Kidney epithelial cell (primary cell): ENCODE measurements at places on chromosomes 3 and 15. TPM values are rescaled to one million over a fixed set of nuclear protein-coding genes. Genes with fewer than 3 reads are reported as not detected.

DNA sequence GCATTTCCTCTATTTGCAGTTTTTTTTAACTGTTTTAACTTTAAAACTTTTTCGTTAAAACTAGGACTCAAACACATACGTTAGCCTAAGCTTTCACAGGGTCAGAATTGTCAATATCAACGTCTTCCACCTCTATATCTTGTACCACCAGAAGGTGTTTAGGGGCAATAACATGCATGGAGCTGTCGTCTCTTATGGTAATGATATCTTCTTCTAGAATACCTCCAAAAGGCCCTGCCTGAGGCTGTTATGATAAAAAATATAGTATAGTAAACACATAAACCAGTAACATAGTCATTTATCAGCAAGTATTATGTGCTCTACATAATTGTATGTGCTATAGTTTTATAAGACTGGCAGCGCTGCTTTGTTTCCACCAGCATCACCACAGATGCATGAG is 76.3 kb upstream of the MLF1 start:
- no peak for DNase-seq

DNA sequence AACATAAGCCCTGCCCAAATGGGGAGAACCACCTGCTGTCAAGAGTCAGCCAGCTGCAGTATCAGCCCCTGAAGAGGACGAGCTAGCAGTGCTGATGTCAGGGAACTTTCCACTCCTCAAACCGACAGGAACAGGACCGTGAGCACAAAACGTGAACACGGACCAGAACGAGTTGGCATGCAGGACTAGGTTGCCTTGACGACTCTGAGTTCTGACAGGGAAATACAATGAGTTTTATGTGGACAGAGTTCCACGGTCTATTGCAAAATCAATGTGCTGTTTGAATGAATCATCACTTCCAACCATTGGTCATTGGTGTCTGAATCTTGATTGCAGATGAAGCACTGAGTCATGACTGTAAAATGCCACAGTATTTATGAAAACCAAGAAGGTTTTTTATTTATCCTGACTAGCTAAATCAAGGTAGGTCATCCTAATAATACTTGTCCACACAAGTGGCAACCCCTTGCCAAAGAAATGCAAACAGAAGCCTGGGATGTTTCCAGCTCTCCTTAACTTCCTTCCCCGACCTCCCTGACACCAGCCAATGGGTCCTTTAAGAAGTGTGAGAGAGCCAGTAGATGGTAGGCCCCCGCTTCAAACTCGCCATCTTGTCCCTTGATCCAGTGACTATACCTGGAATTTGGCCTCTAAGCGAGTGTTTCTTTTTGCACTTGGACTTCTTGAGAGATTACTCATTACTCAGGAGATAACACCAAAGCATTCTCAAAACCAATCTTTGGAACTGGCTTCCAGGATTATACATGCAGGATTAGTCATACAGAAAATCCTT is 119.6 kb downstream of the ASB7 start:
- peak; percentile 100 for DNase-seq

- DNase-seq, result no peak
Measured at GRCh38 chr3:25338158-25338725, 89.8 kb upstream of the RARB start.

- DNase-seq, result peak; percentile 37
Measured at GRCh38 chr3:150384296-150385212, 23.5 kb upstream of the TSC22D2 start.

- no peak for DNase-seq
Measured at GRCh38 chr15:77180270-77180669, 109.4 kb upstream of the TSPAN3 start.

DNA sequence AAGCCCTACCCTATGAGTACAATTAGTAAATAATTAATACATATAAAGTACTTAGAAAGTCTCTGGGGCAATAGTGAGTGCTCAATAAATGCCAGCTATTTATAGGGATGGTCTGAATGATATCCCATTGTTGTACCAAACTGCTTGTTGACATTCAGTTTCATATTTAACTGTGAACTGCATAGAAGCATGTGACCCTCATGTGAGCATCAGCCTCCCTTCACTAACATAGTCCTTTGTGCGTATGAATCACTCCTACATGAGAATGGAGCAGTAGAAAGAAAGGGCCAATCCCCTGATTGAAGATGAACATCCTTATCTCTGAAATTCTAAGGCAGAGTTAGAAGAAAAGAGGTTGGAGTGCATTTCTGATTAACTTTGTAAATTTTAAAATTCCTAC is 68.7 kb upstream of the ATP10A start:
- DNase-seq, result no peak

- no peak for DNase-seq
Measured at GRCh38 chr3:49511639-49512038, 41.6 kb downstream of the DAG1 start.

DNA sequence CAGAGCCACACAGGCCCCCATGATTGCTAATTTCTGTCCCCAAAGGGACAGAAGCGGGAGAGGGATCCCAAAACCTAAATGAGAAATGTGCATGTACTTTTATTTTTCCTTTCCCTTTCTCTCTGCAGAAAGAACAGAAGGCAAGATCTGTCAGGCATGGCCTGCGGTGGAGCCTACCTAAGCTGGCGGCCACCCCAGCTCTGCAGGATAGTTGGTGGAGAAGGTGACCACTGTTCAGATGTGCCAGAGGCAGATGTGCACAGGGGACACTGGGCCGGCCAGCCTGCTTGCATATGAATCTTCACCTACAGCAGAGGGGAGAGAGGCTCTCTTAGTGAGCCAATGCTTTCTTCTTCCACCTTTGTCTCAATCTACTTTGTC is 2.1 kb upstream of the AMOTL2 start:
- no peak for DNase-seq

DNA sequence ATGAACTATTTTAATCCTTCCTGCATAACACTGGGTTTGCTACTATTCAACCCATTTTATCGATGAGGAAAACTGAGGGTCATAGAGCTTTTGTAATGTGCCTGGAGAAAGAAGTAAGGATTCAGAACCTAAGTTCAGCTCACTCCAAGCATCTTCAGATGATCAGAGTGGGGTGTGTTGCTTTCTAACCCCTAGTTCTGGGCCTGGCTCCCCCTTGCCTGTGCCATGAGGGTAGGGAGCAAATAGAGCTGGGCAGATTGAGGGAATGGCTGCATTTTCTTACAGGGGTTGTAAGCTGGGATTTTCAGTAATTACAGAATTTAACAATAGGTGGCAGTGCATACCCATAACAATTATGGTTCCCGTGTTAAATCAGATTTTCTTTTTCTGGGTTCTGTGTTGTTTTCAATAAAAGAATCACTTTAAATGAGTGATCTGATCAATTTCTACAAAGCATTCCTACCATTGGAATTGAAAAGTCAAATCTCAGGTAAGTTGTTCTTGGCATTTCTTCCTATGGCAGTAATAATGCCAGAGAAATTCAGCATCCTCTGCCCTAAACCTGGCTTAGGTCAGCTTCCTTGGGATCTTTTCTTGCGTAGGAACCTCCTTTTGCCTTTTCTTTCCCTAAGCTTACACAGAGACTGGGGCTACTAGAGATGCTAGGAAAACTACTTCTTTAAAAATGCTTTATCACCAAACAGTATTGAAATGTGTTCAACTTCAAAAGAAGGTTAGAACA is 103.8 kb upstream of the IL12A start:
- DNase-seq, result no peak

- no peak for DNase-seq
Measured at GRCh38 chr15:69979783-69980182, 117.9 kb downstream of the TLE3 start.

- no peak for DNase-seq
Measured at GRCh38 chr15:79329171-79329611, 18.3 kb downstream of the TMED3 start.

- no peak for DNase-seq
Measured at GRCh38 chr3:18533039-18533438, 107.9 kb upstream of the SATB1 start.

GRCh38 chr15:76575679-76576078 is 239.1 kb downstream of the ISL2 start:
- no peak for DNase-seq

GRCh38 chr3:72284471-72284870 is 499.5 kb upstream of the PROK2 start:
- no peak for DNase-seq

GRCh38 chr3:6644070-6644929 is 216.6 kb upstream of the GRM7 start:
- no peak for DNase-seq

DNA sequence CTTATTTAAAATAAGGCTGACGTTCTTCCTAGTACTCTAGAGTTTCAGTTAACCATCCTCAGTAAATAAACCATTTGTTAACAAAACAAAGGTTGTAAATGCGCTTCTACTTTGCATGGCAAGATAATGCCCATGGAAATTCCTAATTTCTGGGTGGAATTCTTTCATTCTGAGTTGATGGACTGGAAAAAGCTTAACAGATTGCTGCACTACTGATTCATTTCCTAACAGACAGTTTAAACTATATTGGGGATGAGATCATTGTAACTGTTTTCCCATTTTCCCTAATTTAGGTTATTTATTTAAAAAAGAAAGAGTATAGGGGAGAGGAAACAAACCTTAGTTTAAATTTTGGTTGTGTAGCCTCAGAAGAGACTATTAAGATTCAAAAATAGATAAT is 342.2 kb downstream of the NLGN1 start:
- DNase-seq, result no peak

GRCh38 chr15:72604794-72605193 is 49.7 kb upstream of the GOLGA6B start:
- no peak for DNase-seq

- DNase-seq, result no peak
Measured at GRCh38 chr3:77001062-77001701, 38.7 kb upstream of the ROBO2 start.

GRCh38 chr3:171377859-171378258 is 82.3 kb downstream of the TNIK start:
- no peak for DNase-seq

GRCh38 chr15:63041974-63042876 is at the start of gene TPM1:
Gene TPM1 (plus strand): TSS chr15:63042747. CDS start chr15:63042830, 83 bp downstream.
- peak; percentile 67 for DNase-seq

GRCh38 chr3:105349684-105350387 is 16.9 kb upstream of the ALCAM start:
- no peak for DNase-seq

- DNase-seq, result no peak
Measured at GRCh38 chr3:69755795-69756194, 16.5 kb downstream of the MITF start.

DNA sequence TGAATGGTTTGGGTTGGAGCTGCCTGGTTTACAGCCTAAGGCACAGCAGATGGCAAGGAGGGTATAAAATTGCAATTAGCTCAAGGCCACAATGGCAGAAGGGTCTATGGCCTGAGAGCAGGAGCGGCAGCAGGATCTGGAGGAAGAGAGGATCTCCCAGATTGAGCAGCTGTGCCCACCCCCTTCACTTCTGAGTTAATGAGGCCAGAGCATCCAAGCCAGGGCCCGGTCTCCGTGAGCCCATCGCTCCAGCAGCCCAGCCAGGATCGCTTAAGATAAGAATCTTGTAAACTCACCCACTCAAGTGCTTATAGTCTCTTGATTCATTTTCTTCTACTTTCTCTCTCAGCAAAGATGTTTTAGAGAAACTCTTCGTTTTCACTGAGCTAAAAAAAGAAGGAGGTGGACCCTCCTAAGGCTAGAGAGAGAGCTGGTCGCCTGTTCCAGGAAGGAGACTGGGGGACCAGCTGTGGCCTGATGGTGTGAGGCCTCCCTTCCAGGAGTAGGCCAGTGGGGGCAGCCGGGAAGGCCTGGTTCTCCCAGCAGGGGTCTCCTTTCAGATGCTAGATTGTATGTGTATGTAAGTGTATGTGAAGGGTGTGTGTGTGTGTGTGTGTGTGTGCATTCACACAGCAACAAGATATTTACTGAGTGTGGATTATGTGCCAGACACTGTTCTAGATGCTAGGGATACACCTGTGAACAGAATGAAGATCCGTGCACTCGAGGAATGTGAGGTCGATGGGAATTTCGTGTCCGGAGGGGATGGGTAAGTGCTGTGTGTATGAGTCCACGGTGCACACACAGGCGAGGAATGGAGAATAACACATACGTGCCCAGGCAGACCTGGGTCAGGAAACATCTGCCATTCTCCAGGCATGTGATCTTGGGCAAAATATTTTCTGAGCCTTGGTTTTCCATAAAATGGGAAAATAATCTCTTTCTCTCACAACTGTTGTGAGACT is 18.6 kb downstream of the MAGEF1 start:
- DNase-seq, result no peak

DNA sequence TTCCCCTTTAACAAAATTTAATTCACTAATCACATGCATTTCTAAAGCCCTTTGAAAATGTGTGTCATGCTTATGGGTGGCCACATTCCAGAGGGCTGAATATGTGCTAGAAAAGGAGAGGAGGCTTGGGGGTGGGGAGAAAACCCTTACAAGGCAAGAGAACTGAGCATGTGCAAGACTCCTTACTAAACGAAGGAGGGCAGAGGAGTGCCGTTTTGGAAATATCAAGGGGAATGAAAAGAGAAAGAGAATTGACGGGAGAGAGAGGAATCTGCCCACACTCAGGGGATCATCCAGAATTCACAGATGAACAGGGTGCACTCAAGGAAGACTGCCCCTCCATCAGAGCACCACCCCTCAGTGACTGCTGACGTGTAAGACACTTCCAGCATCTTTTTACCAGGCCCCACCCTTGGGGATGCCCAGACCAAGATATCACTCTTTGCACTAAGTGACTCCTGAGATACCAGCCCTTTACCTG is 37.9 kb upstream of the TSC22D2 start:
- peak; percentile 94 for DNase-seq

DNA sequence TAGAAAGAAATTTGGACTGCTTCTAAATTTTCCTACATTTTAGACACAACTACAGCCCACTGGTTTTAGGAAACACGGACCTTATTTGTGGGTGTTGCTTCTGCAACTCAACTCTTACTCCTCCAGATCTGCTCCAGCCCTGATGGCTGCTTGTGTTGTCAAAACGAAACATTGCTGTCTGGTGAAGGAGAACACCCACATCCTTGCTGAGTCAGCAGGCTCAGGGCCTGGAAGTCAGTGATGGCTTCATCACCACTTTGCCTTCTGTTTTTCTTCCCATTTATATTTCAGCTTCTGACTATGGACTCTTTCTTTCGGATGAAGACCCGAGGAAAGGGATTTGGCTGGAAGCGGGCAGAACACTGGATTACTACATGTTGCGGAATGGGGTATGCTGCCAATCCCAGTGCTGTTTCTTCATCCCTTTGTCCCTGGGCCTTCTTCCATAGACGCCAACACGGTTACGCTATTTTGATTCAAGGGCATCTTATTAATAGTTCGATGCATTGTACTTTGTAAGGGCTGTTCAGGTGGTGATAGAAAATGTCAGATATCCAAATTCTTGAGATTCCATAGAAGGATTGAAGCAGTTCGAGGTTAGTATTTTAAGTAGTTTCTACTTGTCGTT is 392.6 kb upstream of the TPM1 start:
- DNase-seq, result peak; percentile 75

GRCh38 chr3:31220431-31220830 is 312.3 kb upstream of the STT3B start:
- no peak for DNase-seq

- no peak for DNase-seq
Measured at GRCh38 chr3:38421679-38422336, 31.9 kb upstream of the ACVR2B start.

- DNase-seq, result no peak
Measured at GRCh38 chr3:27632431-27633223, 89.5 kb downstream of the EOMES start.

- no peak for DNase-seq
Measured at GRCh38 chr3:175605851-175606250, 746.7 kb downstream of the NAALADL2 start.

The PAQR5 gene
- total RNA-seq, result 6.4 and 9.7 TPM in 2 replicates

The GNAI2 gene
- 208 and 221 TPM in 2 replicates for total RNA-seq

The DAPK2 gene
- total RNA-seq, result 0.21 and 1.4 TPM in 2 replicates

The SI gene
- not detected in 2 replicates for total RNA-seq

The HYAL3 gene
- total RNA-seq, result 7.6 and 7.9 TPM in 2 replicates

The TGM4 gene
- total RNA-seq, result not detected in 2 replicates

The CCDC13 gene
- total RNA-seq, result 0.33 and 2.1 TPM in 2 replicates

The PLSCR2 gene
- total RNA-seq, result 0.62 TPM in 1 of 2 replicates, not detected in the other

The ASB14 gene
- not detected in 2 replicates for total RNA-seq

The HACD3 gene
- total RNA-seq, result 92.7 and 99.6 TPM in 2 replicates
